ENCODE measurements at places on chromosomes 16 and 17. TPM values are rescaled to one million over a fixed set of nuclear protein-coding genes. Genes with fewer than 3 reads are reported as not detected.

Gene CHST6
- 1.4 TPM for total RNA-seq

Gene SSH2
- 28.6 TPM for total RNA-seq

- no peak for DNase-seq
Measured at GRCh38 chr16:3846595-3847091, 33.9 kb downstream of the CREBBP start.

Gene GPATCH8
- 16.6 TPM for total RNA-seq

DNA sequence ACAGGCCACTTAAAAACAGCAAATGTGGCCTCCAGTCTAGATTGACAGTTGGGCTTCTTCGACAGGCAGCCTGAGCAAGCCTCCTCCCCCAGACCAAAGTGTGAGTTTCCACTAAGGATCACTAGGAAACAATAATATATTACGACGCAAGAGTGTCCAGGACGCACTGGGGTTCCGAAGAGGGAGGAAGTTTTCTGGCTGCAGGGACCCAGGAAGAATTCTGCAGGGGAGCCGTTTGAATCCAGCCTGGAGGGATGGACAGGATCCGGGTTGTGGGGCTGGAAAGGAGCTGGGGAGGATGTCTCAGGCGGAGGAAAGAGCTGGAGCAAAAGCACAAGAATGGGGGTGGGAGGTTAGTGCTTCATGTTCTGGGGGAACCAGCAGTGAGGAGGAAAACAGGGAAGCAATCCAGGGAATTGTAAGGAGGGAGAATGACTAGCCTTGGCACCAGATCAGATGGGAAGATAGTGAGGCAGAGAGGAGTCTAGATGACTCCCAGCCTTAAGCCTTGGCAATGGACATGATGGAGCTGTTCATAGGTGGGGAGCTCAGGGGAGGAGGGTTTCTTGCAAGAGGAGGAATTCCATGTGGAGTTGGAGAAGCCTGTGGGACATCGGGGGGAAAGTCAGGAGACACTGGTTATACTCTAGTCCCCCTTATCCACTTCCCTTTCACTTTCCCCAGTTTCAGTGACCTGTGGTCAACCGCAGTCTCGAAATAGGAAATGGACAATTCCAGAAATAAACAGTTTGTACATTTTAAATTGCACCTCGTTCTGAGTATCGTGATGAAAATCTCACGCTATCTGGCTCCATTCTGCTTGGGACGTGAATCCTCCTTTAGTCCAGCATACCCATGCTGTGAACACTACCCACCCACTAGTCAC lies 26.6 kb downstream of the NGFR start:
- DNase-seq = no peak

DNA sequence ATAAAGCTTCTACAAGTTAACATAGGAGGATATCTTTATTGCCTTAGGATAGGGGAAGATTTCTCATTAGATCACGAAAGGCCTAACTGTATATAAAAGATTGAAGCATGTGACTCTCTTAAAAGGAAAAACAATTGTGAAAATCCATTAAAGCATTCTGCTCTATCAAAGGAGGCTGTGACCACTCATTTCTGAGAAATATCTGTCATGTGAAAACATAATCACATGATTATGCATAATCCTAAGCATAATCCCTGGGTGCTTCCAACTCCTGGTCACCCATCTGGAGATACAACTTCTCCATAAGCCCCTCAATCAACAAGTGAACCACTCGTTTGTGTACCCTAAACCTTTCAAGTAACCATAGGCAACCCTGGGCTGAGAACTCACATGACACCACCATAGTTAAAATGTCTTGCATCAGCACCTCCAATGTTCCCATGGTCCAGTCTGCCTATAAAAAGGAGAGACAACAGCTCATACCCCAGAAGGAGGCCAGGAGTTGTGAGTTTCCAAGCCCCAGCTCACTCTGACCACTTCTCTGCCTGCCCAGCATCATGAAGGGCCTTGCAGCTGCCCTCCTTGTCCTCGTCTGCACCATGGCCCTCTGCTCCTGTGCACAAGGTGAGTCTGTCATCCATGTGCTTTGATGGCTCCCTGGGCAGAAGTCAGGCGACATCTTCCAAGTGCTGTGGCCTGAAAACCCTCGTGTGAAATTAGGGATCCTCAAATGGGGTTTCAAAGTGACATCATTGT lies at the start of gene CCL18:
TSS of gene CCL18 (plus strand) at position 487 of the 756 bp plus-strand sequence. CDS start at position 558, 71 bp downstream.
- no peak for DNase-seq

GRCh38 chr16:47493381-47494337 lies 32.5 kb downstream of the PHKB start:
- DNase-seq = no peak

DNA sequence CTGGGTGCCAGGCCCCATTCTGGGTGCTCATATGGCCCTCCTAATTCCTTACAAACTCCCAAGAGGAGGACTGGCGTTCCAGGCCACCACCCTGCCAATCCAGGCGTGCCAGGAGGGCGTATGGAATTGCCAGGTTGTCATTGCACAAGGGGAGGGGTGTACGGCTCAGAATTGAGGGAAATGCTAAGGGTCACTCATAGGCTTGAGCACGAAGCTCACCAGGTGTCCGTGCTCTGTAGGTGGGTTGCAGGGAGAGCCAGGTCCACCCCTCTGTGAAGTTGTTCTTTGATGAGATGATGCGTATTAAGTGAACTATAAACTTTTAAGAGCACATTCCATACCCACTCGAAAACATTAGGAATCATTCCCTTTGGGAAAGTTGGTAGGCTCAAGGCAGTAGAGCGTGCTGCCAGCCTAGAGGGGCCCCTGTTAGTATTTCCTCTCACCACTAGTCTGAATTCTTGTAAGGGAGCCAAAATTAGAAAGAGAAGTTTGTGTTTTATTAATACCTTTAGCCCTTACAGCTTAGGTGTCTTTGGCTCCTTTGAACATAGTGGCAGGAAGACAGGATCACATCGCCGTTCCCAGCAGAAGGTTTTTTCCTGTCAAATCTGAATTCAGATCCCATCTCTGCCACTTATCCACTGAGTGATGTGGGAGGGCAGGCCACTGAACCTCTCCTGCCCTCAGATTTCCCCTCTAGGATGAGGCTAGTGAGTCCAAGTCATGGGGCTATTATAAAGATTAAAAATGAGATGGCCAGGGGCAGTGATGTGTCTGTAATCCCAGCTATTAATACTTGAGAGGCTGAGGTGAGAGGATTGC lies 38.7 kb upstream of the NFAT5 start:
- DNase-seq = no peak

DNA sequence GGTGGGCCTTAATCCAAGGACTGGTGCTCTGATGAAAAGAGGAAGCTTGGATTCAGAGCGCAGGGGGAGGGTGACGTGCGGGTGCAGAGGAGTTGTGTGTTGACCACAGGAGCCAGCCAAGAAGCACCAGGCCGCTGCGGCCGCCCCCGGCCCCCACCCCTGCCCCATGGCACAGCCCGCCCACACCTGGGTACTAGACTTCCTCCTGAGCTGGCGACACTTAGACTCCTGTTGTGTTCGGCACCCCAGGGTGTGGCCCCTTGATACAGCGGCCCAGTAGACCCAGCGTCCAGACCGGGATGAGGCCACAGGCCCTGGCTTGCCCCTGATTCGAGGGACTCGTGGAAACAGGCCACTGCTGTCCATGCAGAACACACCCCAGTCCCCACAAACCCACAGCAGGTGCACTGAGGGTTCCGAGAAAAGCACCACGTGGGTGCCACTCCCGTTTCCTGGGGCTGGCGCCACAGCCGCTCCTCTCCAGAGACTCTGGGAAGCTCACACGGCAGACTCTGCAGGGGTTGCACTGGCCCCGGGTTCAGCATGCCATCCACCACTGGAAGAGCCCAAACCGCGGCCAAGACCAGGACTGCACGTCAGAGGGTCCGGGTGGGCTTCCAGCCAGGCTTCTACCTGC lies 5.7 kb upstream of the SNAI3 start:
- DNase-seq = no peak

GRCh38 chr17:78958641-78959127 lies 21.0 kb downstream of the LGALS3BP start:
- DNase-seq = no peak

Gene HS3ST3A1
- total RNA-seq = 0.16 TPM

GRCh38 chr16:81635063-81635937 lies 143.8 kb upstream of the PLCG2 start:
- DNase-seq = no peak

DNA sequence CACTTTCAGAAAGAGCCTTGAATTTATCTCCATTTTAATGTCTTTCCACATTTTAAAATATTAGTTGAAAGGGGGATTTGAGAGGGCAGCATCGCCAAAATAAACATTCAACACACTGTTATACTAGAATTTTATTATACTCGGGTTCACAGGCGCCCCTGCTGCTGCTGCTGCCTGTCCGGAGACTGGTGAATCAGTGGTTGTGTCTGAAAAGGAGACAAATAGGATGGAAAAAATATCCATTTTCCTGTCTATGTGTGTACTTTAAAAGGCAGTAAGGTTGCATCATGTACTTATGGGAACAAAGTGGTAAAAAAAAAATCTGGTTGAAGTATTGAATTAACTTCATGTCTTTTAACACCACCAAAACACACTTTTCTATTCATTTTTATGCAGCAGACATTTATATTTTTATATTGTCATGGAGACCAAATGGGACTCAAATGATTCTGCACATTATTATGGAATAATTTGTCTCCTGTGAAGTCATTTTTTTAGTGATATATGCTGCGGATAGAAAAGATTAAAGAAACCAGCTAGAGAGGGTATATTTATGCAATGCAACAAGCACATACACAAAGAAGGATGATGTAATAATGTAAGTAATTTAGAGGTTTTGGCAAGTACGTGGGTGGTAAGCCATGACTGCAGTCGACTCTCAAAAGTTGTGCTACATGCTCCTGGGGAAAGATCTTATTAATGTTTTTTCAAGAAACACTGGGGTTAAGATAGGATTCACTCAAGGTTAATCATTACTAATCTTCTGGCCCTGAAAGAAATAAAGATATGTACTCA lies 759.0 kb upstream of the SOX9 start:
- no peak for DNase-seq

GRCh38 chr16:20393801-20394577 lies 10.5 kb downstream of the PDILT start:
- DNase-seq = no peak

DNA sequence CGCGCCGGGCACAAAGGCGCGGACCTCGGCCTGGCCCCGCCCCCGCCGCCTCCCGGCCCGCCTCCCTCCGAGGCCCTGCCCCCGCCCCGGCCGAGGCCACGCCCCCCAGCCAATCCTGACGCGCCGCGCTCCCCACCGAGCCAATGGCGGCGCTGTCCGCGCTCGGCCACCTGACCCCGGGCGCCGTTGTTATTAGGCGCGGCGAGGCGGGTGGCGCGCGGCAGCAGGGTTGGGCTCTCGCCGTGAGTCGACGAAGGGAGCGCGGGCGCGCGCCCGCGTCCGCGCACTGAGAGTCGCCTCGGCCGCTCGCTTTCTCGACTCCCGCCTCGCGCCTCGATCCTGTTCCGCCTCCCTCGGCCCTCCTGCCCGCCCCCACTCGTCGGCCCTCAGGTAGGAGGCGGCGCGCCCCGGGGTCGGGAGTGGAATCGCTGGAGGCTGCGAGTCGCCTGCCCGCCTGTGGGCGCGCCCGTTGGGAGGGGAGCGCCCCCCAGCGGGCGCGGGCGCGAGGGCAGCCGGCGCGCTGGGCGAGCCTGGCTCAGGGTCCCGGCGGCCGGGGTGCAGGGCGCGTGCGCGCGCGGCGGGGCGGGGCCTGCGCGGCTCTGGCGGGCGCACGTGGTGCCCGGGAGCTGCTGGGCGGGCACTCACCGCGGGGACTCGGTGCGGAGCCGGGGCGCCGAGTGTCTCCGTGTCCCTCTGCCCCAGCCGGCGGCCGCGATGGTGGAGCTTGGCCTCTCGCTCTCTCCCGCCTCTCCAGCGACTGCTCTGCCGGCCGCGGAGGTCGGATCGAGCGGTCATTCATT lies 405 bp upstream of the CBLN1 start:
- peak; percentile 83 for DNase-seq

Gene ENPP7
- not detected for total RNA-seq

GRCh38 chr17:35010093-35010492 lies 29.8 kb downstream of the LIG3 start:
- DNase-seq = no peak

Gene FA2H
- total RNA-seq = not detected

Gene TMEM235
- not detected for total RNA-seq

DNA sequence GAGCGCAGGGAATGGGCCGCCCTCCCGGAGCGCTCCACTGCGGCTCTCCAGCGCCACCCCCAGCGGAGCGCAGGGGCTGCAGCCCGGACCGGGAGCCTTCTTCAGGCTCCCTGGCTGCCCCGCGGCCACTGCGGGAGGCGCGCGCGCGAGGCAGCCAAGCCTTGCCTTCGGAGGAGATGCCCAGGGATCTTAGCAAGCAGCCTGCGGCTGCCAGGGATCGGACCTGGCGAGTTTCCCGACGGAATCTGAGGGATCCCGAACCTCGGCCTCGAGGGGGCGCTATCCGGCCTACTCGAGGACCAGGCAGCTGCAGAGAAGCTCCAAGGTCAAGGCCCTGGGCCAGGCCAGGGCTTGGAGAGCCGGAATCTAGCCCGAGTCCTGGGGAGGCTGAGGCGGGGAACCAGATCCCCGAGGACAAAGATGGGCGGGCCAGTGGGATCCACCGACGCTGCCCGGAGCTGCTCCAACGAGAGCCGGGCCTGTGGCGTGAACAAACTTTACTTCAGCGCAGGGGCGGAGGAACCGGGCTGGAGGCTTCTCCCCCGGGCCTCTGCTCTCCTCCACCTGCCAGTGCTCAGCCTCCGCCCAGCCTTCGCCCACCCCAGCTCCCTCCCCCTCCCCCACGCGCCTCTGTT lies at the start of gene IRX6:
TSS of gene IRX6 (plus strand) at position 567 of the 635 bp plus-strand sequence. CDS start 889 bp downstream, outside the sequence.
- DNase-seq = peak; percentile 51

GRCh38 chr17:14245002-14245401 lies 8.3 kb upstream of the CDRT15 start:
- DNase-seq = no peak

Gene USP7
- 54.7 TPM for total RNA-seq

Gene TSPOAP1
- 12.8 TPM for total RNA-seq

DNA sequence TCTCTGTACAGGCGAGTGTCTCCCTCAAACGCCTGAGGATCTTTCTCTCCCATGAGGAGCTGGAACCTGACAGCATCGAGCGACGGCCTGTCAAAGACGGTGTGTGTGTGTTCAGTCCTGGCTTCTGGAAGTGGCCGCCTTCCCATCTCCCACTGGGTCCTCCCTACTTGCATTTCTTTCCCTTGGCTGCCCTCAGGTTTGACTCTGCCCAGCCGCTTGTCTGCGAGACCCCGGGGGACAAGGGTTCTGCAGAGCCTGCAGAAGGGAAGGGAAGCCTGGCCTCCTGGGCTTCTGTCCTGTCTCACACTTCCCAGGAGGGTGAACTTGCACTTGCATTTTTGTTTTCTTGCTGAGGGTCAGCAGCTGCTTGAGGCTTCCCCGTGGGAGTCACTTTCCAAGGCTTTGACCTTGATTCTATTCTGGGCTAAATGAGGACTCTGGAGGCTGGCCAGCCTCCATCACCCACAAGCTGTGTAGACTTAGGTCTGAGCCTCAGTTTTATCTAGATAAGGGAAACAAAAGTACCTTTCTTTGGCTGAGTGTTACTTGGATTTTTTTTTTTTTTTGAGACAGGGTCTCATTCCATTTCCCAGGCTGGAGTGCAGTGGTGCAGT lies 122.3 kb downstream of the ABCC1 start:
- peak; percentile 40 for DNase-seq

Gene PGAP3
- 10.7 TPM for total RNA-seq

GRCh38 chr16:30406795-30407101 lies 658 bp upstream of the ZNF771 start:
- no peak for DNase-seq

Data from left ventricle myocardium inferior (tissue), 1 donor.